ENCODE measurements at places on chromosomes 16 and 17.

- no peak for DNase-seq
Measured at GRCh38 chr16:19239511-19240155, 45.9 kb upstream of the CLEC19A start.

DNA sequence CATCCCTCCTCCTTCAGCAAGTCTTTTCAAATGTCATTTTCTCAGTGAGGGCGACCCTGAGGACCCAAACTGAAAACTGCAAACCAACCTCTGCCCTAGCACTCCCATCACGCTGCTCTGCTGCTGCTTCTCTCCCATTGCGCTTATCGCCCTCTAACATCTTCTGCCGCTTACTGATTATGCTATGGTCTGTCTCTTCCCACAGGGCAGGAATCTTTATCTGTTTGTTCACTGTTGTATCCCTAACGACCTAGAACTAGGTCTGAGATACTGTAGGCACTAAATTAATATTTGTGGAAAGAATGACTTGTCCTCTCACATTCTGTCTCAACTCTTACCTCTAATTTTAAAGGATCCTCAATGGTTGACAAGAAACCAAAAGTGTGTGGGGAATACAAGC is 12.5 kb downstream of the ZSCAN32 start:
- DNase-seq, result no peak

DNA sequence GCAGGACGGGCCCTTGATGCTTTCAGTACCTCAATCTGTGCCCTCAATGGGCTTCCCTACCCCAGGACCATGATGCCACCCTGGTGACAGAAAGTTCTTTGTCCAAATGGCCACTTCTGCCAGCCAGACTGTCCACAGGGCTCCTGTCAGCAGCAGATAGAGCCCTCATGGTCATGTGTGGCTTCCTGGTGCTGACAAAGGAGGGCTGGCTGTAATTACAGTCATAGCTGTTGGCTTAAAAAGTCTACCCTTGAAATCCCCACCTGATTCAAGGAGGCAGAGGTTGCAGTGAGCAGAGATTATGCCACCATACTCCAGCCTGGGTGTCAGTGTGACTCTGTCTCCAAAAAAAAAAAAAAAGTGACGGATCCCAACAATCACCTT is 3.3 kb downstream of the TRPV2 start:
- DNase-seq, result no peak

DNA sequence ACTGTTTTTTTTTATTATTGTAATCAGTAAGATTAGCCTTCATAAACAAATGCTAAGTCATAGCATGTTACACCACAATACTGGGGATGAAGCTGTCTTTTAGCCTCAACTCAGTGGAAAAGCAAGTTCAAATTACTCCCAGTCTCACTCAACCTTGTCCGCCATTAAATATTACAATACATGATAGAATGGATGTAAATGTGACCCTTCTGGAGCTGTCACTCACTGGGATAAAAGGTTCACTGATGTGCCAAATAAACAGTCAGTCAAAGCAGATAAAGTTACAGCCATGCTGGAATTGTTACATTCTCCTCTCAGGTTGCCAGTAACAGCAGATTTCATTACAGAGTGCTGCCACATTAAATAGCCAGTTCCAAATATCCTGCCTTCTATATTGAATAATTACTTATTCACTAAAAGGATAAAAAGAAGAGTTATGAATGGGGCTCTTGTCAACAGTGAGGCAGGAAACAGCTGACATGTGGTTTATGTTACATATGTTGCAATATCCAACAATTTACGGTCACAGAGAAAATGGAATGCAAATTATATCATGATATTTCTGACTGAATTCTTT is 53.4 kb downstream of the BRIP1 start:
- no peak for DNase-seq

- no peak for DNase-seq
Measured at GRCh38 chr17:75610103-75610984, 22.7 kb downstream of the MYO15B start.

GRCh38 chr17:17647524-17648178 is 33.6 kb upstream of the RAI1 start:
- DNase-seq, result no peak

DNA sequence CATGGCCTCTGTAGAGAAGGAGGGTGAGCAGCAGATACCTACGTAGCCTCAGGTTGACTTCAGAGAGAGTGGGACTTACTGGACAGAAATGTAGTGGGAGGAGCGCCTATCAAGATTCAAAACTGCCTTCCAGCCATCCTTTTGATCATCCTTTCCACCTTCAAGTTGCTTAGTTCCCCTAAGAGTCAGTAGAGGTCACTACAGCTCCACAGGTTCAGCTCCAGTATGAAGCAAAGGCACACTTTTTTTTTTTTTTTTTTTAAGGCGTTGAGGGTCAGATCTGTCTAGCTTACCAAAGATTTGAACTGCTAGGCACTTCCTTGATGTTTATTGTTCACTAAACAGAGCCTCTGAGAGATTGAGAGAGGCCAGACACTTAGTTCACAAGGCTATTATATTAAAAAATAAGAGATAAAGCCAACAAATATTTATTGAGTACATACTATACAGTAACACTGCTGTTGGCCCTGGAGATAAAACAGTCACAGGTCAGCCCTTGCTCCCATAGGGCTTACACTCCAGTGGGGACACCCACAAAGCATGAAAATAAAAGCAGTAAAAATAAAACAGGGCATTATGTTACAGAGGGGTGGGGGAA is 3.1 kb downstream of the RNF227 start:
- DNase-seq, result no peak

DNA sequence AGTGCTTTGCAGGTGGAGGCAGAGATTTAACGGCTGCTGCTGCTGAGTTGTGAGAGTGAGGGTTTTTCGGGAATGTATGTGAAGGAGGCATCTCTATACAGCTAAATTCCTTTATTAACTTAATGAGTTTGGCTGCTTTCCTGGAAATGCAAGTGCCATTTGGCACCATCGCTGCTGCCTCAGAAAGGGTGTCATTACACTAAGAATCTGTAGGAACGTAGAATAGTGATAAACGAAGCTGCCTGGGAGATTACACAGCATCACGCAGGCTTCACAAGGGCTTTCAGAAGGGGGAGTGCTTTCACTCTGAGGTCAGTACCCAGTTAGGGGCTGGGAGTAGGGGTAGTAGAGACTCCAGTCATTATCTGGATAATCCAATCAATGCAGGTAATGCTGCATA is 14.1 kb upstream of the NLRP1 start:
- no peak for DNase-seq

DNA sequence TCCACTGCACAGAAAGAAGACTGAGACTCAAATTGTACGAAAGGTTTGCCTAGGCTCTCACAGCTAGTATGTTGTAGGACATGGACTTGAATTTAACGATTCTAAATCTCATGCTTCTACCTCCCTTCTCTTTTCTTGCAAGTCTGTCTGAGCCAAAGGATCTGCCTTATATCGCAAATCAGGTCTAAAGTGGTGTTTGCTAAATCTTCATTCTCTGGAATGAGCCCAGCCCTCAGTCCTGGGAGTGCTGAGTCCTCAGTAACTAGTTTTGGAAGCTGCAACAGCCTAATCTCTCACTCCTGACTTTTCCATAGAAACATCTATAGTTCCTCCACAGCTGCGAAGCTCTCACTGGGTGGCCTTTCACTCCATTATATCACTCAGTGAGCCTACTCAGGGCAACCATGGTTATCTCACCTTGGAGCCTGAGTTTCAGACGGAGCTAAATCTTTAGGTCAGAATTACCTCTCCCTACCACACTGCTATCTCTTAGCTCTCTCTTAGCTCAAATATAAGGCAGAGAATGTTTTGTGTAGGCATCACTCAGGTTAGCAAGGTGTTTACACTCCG is 575.5 kb upstream of the C16orf82 start:
- no peak for DNase-seq

- no peak for DNase-seq
Measured at GRCh38 chr16:11535494-11535893, 51.2 kb downstream of the LITAF start.

GRCh38 chr17:8192070-8192815 is 2.3 kb upstream of the BORCS6 start:
- no peak for DNase-seq

DNA sequence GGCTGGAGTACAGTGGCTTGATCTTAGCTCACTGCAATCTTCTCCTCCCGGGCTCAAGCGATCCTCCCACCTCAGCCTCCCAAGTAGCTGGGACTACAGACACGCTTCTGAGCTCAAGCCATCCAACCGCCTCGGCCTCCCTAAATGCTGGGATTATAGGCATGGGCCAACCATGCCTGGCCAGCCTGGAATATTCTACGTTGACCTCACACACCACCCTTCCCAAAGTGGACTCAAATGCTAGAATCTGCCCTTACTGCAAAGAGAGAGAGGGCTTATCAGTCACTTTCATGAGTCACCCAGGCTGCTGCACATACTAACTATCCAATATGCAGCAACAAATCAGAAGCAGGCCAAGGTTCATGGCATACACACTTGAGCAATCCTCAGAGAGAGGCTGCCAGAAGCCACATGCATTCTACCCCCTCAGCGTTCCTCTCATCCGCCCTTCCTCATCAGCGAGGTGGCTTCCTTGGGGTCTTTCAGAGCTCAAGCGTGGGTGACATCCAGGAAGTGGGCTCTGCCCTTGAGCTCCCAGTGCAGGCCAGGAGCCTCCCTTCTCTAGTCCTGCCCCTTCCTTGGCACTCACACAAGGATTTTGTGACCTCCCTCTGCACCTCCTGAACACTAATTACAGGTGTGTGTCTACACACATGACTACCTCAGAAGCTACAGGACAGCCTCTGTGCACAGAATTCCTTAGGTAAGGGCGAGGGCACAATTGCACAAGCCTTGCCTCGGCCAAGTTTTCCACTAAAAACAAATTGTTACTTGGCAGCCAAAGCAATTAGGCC is 24.8 kb upstream of the SIAH1 start:
- no peak for DNase-seq

- DNase-seq, result no peak
Measured at GRCh38 chr16:85698935-85699558, 10.3 kb upstream of the GINS2 start.

GRCh38 chr16:30369938-30370455 is 297 bp downstream of the TBC1D10B start:
- DNase-seq, result no peak

DNA sequence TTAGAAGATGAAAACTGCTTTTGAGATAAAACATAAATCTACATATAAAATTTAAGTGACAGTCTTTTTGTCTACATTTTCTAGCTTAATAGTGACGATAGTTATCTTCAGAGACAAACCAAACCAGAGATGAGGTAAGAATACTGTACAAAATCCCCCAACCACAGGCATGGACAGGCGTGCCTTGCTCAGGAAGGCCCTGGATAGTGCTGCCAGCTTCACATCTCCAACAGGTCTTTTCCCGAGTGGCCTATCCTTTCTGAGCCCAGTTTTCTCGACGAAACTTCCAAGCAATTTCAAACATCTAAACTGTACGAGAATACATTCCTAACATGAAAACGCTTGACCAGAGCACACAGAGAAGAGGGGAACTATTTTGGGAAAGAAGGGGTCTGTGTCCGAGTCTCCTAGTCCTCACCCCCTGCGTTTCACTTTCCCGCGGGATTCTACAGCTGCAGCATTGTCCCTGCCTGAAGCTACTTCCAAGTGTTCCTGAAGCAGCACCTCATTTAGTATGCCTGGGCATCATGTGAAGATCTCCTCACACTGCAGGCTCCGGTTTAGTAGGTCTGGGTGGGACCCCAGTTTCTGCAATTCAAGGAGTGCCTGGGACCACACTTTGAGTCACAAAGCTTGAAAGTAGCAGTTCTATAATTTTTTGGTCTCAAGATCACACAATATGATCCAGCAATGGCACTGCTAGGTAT is 37.8 kb downstream of the GNA13 start:
- no peak for DNase-seq

DNA sequence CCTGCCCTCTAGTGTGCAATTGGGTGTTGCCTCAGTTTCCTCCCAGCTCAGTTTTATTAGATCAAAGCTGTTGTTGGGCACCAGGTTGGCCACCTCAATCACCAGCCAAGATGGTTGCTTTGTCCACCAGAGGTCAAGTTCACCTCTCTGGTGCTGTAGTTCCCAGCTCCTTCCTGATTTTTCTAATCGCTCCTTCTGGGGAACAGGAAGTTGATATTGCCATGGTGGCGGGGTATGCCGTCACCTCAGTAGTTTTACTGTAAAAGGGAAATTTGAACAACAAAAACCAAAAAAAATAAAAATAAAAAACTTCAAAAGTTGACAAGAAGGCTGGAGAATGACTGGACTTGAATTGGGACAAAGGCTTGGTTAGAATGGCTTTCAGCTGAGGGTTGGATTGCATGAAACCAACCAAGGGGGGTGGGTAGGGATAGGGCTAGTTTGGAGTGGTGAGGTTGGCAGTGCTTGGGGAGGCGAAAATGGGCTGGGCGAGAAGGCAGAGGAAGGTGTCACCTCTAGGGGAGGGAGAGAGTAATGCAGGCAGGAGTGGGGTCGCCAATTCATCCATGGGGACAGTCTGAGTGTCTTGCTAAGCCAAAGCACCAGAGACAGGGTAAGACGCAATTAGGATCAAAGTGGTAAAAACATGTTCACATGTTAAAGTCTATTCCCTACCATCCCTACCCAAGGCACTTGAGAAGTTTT is 6.2 kb downstream of the EFNB3 start:
- DNase-seq, result no peak

GRCh38 chr17:75267153-75267410 is 3.9 kb downstream of the MIF4GD start:
- DNase-seq, result no peak

DNA sequence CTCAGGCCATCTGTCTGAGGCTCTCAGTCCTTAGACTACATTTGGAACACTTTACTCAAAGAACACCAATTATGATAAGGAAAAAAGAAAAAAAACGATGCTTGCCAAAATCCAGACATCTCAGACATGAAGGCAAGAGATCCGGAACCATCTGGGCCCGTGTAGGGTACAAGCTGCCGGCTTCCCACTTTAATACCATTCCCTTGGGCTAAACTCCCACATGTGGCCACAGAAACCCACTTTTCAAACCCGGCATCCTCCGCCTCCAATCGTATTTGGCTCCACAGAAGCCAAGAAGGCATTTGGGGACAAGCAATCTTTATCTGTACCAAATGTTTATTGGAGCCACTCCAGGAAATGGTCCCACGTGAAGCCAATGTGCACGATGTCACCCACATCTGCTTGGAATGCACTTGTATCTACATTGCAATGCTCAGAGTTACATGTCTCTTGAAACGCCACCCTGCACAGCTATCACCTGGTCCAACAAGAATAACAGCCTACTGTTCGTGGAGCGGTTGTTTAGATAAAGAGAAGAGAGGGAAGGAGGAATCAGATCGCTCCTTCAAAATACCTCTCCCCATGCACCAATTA is 33.5 kb downstream of the XYLT1 start:
- DNase-seq, result no peak

- DNase-seq, result no peak
Measured at GRCh38 chr16:64094181-64094965, 1027.5 kb downstream of the CDH11 start.

- DNase-seq, result peak; percentile 33
Measured at GRCh38 chr16:57994778-57995177, 5.7 kb downstream of the ZNF319 start.

GRCh38 chr16:78176435-78176834 is 77.0 kb downstream of the WWOX start:
- no peak for DNase-seq

GRCh38 chr17:4850246-4850645 is 17.1 kb downstream of the MINK1 start:
- no peak for DNase-seq

- no peak for DNase-seq
Measured at GRCh38 chr16:36336-36984, 16.9 kb downstream of the POLR3K start.

- DNase-seq, result no peak
Measured at GRCh38 chr17:57679356-57679755, 65.7 kb downstream of the CCDC182 start.
